ENCODE measurements at places on chromosomes 12 and 14.

GRCh38 chr12:65759735-65760134, 64.5 kb upstream of the HMGA2 start:
- H3K4me3 ChIP-seq, result no peak overlapping the region
- H3K27me3 ChIP-seq, result no peaks in the 10 kb centered on the region
- H3K4me1 ChIP-seq, result no peaks in the 10 kb centered on the region
- no peak for DNase-seq

DNA sequence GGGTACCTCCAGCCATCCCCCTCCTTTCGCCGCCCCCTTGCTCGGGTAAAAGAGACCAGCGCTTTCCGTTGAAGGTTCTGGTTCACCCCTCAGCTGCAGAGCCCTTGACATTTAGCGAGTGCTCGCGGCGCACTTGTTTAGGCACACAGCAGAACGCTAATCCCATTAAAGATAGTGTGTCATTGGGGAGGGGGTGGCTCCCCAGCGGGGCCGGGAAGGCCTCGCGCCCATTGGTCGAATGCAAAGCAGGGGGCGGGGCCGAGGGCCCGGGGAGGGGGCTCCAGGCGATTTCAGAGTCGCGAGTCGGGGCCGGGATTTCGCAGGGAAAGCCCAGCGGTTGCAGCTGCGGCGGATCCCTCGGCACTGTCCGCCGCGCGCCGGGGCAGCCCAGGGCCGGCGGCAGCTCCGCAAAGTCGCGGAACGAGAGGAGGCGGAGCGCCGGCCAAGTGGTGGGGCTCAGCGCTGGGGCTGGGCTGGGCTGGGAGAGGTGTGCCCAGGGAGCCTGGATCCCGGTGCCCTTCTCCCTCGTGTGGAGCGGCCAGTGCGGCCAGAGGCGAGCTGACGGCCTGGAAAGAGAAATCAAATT, 122.9 kb downstream of the TSPAN9 start:
- peak overlapping the region; percentile 36 for H3K4me3 ChIP-seq
- H3K36me3 ChIP-seq, result no peaks in the 10 kb centered on the region

- H3K4me3 ChIP-seq, result no peak overlapping the region
- H3K27ac ChIP-seq, result no peak overlapping the region
- DNase-seq, result no peak
- peaks cover 7% of the 10 kb centered on the region for H3K4me1 ChIP-seq
- no peaks in the 10 kb centered on the region for H3K36me3 ChIP-seq
Measured at GRCh38 chr14:98955741-98956070, 316.3 kb downstream of the BCL11B start.

- peaks cover 99% of the 10 kb centered on the region for H3K4me1 ChIP-seq
- H3K36me3 ChIP-seq, result peaks cover 36% of the 10 kb centered on the region
- H3K27ac ChIP-seq, result peak overlapping the region; percentile 87
- DNase-seq, result peak; percentile 36
- peak overlapping the region; percentile 42 for H3K4me3 ChIP-seq
Measured at GRCh38 chr14:99192028-99192621, 79.9 kb downstream of the BCL11B start.

GRCh38 chr12:103382736-103383346, 112.9 kb downstream of the C12orf42 start:
- no peaks in the 10 kb centered on the region for H3K27me3 ChIP-seq
- no peaks in the 10 kb centered on the region for H3K36me3 ChIP-seq
- H3K4me1 ChIP-seq, result no peaks in the 10 kb centered on the region
- no peak overlapping the region for H3K27ac ChIP-seq
- H3K4me3 ChIP-seq, result no peak overlapping the region

Measured in T-cell (primary cell).